ENCODE measurements at places on chromosomes 3 and 15. TPM values are rescaled to one million over a fixed set of nuclear protein-coding genes. Genes with fewer than 3 reads are reported as not detected.

ZNF619 gene
- 7.5 TPM for polyA plus RNA-seq

TM6SF1 gene
- polyA plus RNA-seq: 2.4 TPM

TYRO3 gene
- 157 TPM for polyA plus RNA-seq

CIDEC gene
- polyA plus RNA-seq: not detected

GRK7 gene
- 0.06 TPM for polyA plus RNA-seq

JAGN1 gene
- polyA plus RNA-seq: 43.2 TPM

- DNase-seq: no peak
Measured at GRCh38 chr15:51390966-51391422, 49.5 kb downstream of the GLDN start.

DNA sequence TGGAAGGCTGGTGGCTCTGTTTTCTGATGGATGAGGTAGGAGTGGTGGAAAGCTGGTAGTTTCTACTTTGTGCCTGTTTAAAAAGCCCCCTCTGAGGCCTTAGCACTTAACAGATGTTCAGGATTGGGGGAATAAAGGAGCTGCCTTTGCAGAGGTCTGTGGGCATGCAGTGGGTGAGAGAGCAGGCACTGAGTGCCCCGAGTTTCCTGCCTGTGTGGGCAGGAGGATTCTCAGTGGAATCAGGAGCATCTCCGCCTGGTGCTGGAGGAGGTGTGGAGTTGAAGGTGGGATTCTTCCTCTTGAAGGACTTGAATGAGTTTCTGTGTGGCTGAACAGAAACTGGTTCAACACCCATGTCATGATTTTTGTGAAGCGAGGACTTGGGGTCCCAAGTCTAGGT lies 74.3 kb downstream of the IGF1R start:
- DNase-seq: no peak

DNA sequence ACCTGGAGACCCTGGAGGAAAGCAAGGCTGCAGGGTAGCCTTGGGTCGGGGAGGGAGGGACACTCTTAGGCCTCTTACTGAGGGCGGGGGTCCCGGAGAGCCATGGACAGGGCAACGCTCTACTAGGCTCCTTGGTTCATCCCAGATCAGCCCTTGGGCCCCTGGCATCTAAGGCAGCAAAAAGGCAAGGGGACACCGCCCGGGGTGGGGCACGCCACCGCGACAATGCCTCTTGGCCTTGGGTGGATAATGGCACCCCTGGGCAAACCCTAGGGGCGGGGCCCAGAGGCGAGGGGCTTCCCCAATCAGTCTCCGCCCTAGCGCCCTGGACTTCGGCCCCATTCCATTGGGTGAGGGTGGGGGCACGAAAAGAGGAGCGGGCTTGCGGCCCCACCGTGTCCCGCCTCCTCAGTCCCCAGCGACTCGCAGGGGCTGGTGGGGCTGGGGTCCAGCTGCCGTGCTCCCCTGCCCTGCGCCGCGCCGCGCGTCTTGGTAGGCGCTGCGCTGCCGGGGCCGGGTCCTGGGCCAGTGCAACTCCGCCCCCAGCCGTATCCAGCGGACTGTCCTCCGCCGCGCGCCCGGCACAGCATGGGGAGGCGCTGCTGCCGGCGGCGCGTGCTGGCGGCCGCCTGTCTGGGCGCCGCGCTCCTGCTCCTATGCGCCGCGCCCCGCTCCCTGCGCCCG lies at the start of gene CHST13:
Gene CHST13, plus strand, starts transcription at position 411 of the 684 bp plus-strand sequence. Its CDS starts 178 bp downstream, at position 589.
- DNase-seq: no peak

DNA sequence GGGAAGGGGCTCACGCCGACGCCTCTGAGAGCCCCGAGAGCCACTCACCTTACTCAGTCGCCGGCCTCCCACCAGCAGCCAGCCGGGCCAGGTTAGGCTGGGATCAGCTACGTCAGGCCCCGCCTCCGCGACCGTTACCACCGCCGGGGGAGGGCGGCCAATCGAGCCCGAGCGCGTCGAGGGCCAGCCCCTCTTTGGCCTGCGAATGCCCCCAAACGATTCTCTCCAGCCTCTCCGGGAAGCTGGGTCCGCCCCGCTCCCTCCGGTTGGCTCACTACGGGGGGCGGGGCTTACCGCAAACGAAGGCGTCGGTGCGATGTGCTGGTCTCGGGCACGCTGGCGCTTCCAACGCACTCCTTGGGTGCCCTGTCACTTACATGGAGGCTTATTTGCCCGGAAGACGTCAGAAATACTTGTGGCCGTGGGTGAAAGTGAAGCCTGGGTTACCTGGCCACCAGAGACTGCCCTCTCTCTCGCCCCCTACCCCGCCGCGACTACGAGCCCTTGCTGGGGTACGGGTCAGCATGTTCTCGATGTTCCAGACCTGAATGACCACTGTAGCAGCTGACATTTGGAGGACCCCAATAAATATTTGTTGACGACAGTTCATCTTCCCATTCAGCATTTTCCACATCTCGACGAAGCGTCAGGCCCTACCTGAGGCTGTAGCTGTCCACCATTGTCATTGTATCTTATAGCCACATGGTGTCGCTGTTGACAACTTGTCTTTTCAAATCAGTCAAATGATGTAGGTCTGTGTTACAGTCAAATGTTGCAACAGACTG lies at the start of gene CEP70:
Gene CEP70, minus strand, starts transcription at position 111 of the 785 bp plus-strand sequence. CDS start 21,333 bp downstream, outside the sequence.
- DNase-seq: peak; percentile 91

DNA sequence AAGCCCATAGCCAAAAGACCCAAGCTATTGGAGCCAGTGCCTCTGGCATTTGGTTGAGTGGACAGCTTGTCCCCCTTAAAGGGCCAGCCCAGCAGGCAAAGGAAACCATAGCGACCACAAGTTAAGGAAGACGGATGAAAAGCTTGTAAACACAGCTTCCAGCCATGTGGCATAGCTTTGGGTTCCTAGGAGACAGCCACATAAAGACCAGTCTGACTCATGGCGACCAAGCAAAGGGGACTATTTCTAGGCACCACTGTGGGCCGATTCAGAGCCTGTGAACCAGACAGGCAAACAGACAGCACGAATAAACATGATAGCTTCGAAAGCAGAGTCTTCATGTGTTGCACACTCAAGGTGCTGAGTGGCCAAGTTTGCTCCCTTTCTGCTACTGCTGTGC lies 30.5 kb upstream of the SRGAP3 start:
- no peak for DNase-seq

GRCh38 chr3:101943029-101943428 lies 93.7 kb downstream of the NFKBIZ start:
- no peak for DNase-seq

DNA sequence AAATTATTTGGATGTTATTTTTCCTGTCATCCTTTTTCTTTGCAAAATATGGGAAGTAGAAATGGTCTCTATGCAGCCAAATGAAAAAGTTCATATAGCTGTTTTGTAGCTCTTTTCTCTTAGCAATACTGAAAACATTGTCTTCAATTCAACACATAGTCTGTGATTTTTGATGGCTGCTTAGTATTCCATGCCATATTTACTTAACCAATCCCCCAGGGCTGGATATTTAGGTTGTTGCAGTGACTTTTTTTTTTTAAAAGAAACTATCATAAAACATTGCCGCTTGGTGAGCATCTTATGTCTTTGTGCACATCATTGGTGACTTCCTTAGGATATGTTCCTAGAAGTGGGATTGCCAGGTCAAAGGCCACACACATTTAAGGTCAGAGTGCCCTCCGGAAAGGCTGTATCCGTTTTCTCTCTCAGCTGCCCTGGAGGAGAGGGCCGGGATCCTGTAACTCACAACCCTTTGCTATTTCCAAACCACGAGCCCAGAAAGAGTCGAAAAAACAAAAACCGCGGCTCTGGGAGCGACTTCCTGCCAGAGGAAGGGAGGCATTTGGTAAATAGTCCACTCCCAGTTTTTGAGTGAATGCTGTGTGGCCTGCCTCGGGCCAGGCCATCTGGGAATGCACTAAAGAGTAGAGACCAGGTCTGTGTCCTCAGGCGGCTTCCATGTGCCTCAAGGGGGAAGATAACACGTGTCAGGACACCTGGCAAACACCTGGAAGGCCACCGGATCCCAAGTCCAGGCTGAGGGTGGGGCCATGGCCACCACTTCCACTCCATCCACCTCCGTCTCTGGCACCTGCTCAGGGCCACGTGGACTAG lies 41.9 kb downstream of the SMAD6 start:
- DNase-seq: no peak

DNA sequence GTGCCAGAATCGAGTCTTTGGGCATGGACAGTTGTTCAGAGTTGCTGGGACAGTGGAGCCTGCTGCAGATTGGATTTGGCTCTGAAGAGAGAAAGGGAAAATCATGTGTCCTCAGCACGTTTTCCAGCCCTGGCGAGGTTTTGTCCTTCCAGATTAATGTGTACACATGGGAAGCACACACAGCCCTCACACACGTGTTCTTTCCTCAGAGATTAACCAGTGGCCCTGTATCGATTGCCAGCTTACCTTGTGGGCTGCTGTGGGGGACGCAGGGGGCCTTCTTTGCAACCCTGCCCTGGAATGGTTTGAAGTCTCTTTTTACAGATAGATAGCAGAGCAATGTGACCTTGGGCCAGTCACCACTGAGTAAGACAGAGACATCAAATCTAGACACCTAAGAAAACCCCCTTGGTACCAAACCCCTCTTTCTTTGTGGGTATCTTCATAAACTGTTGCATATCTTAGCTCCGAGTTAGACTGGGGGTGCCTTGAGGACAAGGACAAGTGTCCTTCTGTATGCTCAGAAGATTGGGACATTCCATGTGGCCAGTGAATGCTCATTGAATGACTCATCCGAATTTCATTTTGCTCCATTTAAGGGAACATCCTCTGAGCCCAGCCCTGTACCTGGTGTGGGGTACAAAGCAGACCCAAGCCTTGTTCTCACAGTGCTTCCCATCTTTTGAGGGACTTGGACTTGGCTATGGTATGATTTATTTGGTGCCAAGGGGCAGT lies 48.0 kb downstream of the SMAD6 start:
- DNase-seq: no peak

- DNase-seq: no peak
Measured at GRCh38 chr15:83014205-83014653, 2.8 kb upstream of the C15orf40 start.

DNA sequence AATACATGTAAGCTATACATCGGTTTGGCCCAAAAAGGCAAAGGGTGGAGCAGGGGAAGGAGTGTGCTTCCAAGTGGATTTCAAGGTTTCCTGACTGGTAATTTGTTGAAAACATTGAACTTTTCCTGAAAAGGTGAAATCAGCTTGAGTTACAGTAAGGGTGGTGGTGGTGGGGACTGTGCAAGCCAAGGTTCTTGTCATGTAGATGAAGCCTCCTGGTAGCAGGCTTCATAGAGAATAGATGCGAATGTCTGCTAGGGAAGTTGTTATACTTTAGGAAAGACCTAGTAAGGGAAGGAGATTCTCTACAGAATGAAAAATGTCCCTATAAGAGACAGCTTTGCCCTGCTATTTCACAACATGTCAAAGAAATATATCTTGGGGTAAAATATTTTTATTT lies 528.2 kb upstream of the CBLB start:
- DNase-seq: no peak

GRCh38 chr3:16884084-16884747 lies 539 bp upstream of the PLCL2 start:
- DNase-seq: no peak

- DNase-seq: peak; percentile 77
Measured at GRCh38 chr3:19146685-19147650, 1.3 kb upstream of the KCNH8 start.

DNA sequence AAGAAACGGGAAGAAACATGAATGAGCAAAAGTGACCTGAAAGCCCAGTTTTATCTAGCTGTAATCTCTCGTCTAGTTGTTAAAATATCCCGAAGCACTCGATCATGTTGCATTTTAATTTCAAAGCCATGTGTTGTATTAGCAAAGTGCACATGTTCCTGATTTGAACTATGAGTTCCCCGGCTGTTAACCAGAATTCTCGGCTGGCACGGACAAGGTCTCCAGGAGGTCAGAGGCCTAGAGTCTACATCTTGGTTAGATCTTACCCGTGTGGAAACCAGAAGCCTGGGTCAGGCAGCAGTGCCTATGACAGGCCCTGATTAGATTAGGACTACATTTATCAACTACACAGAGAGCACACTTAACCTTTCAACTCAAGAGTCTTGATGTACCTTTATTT lies 195.8 kb downstream of the CDIN1 start:
- DNase-seq: no peak

DNA sequence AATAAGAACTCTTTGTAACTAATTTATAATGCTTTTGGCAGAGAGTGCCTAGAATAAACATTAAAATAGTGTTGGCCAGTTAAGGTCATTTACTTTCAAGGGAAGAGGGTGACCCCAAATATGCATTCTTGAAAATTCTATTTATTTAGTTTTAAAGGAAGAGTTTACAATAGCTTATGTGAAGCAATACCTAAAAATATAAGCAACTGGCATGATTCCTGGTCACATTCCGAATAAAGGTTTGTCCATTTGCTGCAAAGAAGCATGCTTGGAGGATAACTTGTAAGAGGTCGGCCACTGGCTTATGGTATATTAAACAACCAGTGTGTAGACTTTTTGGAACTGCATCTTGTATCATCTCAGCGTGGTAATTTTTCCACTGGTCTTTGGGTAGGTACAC lies 10.2 kb downstream of the MITF start:
- DNase-seq: no peak

DNA sequence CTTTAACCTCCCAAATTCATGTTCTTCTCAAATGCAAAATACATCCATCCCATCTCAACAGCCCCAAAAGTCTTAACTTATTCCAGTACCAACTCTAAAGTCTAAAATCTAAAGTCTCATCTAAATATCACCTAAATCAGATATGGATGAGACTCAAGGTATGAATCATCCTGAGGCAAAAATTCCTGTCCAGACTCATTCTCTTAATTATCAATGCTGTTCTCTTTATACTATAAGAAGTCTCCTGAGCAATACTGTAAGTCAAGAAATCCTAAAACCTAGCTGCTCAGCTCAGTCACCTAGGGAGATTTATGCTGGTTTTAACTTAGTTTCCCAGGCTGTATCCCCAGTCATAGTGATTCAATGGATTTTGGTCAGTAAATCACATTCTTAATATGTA lies 11.1 kb downstream of the RAD18 start:
- DNase-seq: no peak

DNA sequence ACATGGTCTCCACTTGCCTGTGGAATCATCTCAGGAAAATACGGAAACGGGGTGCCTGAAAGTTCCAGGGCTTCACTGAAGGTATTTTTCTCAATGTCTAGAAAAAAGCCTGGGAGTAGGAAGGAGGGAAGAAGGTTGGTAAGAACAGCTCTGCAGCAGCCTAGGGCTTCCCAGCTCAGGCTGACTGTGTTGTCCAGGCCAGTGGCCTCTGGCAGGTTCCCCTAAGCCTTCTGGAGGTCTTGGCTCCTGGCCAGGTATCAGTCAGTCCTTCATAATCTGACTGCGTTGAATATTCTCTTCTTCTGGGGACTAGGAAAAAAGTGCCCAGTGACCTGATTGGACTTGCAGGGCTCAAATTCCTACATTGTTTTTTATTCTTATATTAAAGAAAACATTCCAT lies 38.6 kb downstream of the SSR3 start:
- DNase-seq: no peak

Measured in left renal pelvis (tissue), 4 donors.